ENCODE measurements at places on chromosomes 3 and 15. TPM values are rescaled to one million over a fixed set of nuclear protein-coding genes. Genes with fewer than 3 reads are reported as not detected.

FGD5 gene
- 18.2 TPM for total RNA-seq

SHF gene
- total RNA-seq, result 2.4 TPM

AADACL2 gene
- not detected for total RNA-seq

CEP63 gene
- total RNA-seq, result 39.2 TPM

GOLGA8N gene
- total RNA-seq, result 17.8 TPM

ZPLD1 gene
- not detected for total RNA-seq
